Activated CD4-positive, alpha-beta T cell treated with anti-CD3 and anti-CD28 coated beads, Interleukin-2, amount 50 U/mL, for 24 hours (primary cell): ENCODE measurements at places on chromosomes 3 and 15.

DNA sequence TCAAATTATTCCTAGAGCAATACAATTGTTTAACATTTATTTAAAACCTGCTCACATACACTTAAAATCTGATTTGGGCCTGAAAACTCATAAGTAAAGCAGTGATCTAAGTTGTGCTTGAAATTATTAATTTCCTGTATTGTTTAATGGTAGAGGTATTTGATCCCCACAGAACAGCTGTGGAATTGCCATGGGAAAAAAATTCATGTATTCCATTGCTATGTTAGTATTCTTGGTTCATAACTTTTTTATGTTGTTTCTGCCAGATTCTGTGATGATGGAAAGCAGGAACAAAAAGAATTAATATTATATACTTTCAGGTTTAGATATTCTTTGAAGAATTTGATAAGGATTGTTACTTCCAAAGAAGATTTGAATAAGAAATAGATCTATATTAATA lies 831.5 kb upstream of the NR2F2 start:
- no peak for DNase-seq

- DNase-seq = no peak
Observed at GRCh38 chr3:151346292-151346691, 16.9 kb upstream of the P2RY13 start.

DNA sequence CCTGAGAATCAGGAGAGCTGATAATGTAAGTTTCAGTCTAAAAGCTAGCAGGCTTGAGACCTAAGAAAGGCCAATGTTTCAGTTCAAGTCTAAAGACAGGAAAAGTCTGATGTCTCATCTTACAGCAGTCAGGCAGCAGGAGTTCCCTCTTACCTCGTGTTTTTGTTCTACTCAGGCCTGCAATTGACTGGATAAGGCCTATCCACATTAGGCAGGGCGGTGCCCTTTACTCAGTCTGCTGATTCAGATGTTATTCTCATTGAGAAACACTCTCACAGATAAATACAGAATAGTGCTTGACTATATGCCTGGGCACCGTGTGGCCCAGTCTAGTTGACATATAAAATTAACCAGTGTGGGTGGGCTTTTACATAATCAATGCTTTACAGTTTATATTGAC lies 122.4 kb downstream of the NR1D2 start:
- no peak for DNase-seq

GRCh38 chr3:49412632-49413337 lies 562 bp downstream of the TCTA start:
- DNase-seq = no peak

- no peak for DNase-seq
Observed at GRCh38 chr15:71599418-71600151, 210.8 kb upstream of the NR2E3 start.

GRCh38 chr3:151675858-151676615 lies 57.7 kb upstream of the AADACL2 start:
- DNase-seq = no peak

- DNase-seq = no peak
Observed at GRCh38 chr3:32283304-32283703, 44.8 kb downstream of the CMTM8 start.

DNA sequence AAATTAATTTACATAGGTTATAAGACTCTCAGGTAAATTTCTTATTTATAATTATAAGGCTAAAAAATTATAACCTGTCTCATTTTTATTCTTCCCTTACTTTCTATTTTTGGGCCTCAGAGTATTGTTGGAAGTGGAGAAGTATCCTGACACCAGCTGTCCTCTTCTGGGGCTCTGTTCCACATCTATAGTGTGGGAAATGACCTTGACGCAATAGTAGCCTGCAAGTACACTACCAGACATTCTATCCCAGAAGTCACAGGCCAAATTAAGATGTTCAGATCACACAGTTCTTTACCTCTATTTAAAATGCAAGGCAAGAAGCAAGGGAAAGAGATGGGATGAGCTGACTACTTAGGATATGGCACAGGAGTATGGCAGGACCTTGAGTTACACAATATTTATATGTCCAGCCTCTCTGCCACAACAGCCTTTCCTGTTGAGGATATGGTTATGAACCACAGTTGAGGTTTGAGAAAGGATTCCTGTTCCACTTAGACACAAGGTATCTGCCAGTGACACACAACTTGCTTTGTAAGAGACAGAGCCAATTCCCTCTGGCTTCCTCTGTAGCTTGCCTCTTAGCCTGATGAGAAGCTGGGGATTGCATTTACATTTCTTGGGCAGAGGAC lies 158.0 kb upstream of the IL12A start:
- no peak for DNase-seq

DNA sequence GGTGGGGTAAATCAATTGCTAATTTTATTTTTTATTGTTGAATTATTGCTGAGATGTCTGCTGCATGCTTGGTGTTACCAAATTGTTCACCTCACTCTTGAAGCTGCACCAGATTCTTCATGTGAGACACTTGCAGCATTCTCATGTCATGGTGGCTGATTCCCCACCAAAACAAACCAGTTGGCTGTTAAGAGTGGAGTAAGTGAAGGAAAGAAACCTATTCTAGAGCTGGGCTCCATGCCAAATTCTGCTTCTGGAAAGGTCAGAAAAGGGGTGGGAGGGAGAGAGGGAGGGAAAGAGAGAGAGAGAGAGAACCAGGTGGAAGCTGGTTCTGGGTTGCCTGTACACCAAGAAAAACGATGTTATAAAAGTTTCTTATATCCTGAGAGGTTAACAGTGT lies 317.5 kb upstream of the THRB start:
- no peak for DNase-seq

- DNase-seq = no peak
Observed at GRCh38 chr3:3893590-3893989, 94.4 kb downstream of the LRRN1 start.

- DNase-seq = no peak
Observed at GRCh38 chr3:33419948-33420347, 20.3 kb downstream of the UBP1 start.

DNA sequence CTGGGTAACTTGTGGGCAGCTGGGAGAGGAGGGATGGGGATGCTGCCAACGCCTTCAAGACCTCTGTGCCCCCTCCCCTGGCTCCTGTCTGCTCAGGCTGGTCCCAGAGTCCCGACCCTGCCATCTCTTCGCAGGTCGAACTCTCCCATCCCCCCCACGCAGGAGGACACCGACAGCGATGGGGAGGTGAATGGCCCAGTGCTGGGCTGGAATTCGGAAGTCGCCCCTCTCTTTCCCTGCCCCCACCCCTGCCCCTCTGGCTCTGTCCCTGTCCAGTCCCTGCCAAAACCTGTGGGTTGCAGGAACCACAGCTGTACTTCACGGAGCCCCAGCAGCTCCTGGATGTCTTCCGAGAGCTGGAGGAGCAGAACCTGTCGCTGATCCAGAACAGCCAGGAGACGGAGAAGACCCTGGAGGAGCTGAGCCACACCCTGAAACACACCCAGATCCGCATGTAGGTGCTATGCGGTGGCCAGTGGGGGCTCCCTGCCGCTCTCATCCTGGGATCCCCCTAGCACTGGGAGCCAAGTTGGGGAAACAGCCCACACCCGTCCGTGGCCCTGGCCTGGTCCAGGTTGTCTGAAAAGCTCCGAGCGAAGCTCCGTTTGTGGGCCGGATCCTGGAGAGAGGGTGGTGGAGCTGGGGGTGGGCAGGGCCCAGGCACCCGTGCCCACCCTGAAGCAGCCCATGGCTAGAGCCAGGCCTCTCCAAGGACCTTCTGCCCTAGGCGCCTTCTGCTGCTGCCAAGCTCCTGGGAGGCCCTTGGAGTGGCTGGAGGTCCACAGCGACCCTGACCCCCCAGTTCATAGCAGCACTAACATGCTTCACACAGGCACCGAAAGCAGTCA lies 28.7 kb downstream of the CFAP100 start:
- no peak for DNase-seq
